T-helper 22 cell (primary cell): ENCODE measurements at places on chromosomes 1 and 21.

DNA sequence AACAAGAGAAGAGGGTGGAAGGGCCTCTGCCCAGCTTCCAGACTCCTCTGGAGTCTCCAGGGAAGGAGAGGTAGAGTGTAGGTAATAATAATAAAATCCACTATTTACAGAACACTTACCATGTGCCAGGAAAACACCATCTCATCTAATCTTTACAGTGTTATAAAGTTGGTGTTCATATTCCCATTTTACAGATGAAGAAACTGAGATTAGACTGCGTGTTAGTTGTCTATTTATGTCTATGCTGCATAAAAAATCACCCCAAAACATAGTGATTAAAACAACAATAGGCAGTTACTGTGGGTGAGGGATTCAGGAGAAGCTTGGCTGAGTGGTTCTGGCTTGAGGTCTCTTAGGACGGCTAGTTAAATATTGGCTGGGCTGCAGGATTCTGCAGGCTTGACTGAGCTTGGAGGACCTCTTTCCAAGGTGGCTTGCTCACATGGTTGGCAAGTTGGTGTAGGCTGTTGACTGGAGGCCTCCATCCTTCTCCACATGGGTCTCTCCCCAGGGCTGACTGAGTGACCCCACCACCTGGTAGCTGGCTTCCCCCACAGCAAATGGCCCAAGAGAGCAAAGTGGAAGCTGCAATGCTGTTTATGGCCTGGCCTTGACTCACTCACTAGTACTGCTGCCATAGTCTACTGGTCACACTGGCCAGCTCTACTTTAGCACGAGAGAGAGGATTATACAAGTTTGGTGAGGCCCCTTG lies 6.5 kb upstream of the ALX3 start:
- DNase-seq = no peak

- no peak for DNase-seq
These were observed 7.3 kb downstream of the KDM1A start for GRCh38 chr1:23026568-23026967.

GRCh38 chr1:214008347-214008746 lies 20.6 kb downstream of the PROX1 start:
- DNase-seq = no peak

- no peak for DNase-seq
These were observed 51.4 kb upstream of the COL6A2 start for GRCh38 chr21:46046471-46046870.

GRCh38 chr1:180262628-180263488 lies 32.8 kb downstream of the LHX4 start:
- DNase-seq = no peak

DNA sequence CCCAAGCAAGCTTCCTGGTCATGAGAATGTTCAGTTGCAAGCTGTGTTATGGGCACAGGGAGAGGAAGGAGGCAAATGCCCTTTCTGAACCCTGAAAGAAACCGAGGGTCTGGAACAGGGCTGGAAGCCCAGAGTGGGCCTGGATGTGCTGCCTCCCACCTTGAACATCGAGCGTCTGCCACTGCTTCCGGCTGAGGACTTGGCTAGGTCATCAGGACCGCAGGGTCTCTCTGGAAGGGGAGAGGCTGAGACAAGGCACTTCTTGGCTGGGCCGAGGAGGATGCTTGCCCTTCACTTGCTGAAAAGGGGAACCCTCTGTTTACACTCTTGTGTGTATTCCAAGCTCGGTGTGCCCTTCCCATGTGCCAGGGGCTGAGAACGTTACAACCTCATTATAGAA lies 168.0 kb upstream of the C1orf174 start:
- no peak for DNase-seq

GRCh38 chr1:215556996-215557395 lies 10.1 kb upstream of the KCTD3 start:
- no peak for DNase-seq

DNA sequence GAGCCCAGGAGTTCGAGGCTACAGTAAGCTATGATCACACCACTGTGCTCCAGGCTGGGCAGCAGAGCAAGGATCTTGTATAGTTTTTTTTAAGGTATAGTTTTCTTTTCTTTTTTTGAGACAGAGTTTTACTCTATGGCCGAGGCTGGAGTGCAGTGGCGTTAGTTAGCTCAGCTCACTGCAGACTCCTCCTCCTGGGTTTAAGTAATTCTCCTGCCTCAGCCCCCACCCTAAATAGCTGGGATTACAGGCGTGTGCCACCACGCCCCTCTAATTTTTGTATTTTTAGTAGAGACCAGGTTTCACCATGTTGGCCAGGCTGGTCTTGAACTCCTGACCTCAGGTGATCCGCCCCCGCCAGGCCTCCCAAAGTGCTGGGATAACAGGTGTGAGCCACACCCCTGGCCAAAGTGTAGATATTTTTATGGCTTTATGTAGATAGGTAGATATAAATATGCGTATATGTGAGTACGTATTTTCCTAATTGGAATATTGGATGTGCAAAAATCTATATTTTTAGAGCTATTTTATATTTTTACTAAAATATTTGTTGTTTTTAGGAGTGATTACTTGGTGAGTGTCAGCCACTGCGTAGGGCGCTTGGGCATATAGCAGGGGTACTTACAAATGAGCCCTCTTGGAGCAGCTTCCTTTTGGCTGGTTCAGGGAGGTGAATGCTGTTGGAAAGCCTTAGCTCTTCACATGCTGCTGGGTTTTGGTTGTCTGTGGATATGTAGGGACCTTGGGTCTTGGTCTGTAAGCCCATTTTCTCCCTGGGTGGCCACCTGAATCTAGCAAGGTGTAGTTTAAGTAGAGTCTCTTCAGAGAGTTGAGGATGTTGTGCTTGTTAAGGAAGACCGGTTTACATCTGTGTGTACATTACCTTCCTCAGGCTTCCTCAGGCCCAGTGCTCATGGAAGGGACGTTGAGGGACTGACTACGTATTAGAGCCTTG lies 9.5 kb downstream of the KDM4A start:
- no peak for DNase-seq

GRCh38 chr1:171666114-171666769 lies 13.8 kb upstream of the MYOC start:
- no peak for DNase-seq

DNA sequence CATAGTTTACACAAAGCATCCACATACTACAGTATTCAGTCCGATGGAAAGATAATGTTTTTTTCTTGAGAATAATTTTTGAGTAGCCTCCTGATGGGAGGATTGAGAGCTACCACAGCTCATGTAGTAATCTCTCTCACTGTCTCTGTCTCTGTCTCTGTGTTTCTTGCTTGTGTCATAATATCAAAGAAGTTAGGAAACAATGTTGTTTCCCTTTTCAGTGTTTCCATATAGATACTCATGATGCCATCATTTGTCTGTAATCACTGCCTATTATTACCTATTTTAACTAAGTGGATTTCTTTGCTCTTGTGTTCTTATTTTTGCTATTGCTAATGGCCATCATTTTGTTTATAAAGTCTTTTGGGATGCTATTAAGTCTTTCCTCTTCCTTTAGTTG lies 367.7 kb downstream of the NEGR1 start:
- no peak for DNase-seq

GRCh38 chr1:115575661-115576060 lies 66.1 kb upstream of the VANGL1 start:
- DNase-seq = no peak

- DNase-seq = no peak
These were observed 29.1 kb downstream of the LGALS8 start for GRCh38 chr1:236552901-236553300.

DNA sequence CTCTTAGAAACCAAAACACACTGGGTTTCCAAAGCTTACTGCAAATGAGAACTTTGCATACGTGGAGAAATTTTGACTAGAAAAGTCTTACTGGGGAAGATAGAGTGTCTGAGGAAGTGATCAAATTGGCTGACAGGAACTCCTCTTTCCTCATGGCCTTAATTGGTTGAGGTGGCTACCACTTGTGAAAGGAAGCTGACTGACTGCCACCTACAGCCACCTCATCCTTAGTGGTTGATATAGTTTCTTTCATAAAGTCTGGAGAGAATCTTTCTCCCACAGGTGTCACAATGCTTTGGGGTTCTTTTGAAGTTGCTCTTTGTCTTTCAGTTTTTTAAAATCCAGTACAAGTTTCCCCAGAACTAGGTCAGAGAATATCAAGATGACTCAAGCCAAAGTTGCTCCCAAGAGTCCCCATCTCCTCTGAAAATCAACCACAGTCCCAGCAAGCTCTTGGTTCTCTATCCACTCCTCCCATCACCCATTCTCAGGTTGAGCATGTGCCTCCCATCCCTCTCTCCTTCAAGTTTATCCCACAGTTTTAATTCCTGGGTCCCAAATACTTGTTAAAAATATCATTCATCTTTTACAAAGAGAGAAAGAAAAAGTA lies 43.3 kb downstream of the GPR88 start:
- no peak for DNase-seq

- no peak for DNase-seq
These were observed 31.7 kb downstream of the LAMB3 start for GRCh38 chr1:209620487-209620884.

DNA sequence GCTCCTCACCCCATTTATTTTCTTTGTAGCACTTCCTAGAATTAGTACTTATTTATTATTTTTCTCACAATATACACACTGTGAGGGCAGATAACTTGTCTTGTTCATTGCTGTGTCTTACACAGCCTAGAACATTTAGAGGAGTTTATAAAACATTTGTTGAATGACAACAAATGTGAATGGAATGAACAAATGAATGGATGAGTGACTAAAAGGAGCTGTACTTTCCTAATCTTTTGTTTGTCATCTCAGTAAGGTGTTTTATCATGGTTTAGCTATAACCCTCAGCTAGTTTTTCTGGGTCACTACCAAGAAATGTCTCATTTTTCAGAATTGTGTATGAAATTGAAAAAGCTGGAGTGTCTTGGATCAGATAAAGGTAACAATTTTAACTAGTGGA lies 239.3 kb upstream of the KCNK2 start:
- no peak for DNase-seq
